ENCODE measurements at places on chromosomes 2 and 18. TPM values are rescaled to one million over a fixed set of nuclear protein-coding genes. Genes with fewer than 3 reads are reported as not detected.

CFLAR gene
- total RNA-seq, result 316 TPM

RSAD2 gene
- total RNA-seq, result 1.2 TPM

VIT gene
- 0.65 TPM for total RNA-seq

CEBPZ gene
- total RNA-seq, result 56.0 TPM

DYNAP gene
- not detected for total RNA-seq

SNORC gene
- 0.84 TPM for total RNA-seq
